WTC11 (cell line): ENCODE measurements at places on chromosomes 2 and 18.

GRCh38 chr2:76008001-76008702, 297.4 kb upstream of the GCFC2 start:
- peak; percentile 13 for DNase-seq

DNA sequence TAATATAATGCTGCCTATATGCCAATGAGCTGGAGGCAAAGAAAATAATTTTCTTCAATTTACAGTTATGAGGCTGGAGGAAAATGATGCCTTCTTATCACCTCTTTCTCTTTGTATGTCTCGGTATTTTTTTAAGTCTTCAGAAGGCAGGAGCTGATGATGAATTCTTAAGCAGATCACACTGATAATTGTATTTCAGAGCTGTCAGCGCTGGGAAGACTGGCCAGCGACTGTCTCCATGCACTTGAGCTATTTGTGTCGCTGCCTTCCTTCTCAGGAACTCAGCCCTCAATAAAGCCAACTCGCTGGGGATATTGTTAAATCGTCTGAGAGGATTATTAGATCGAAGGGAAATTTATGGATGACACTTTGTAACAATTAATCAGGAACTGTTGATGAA, 40.3 kb downstream of the PTGR3 start:
- no peak for DNase-seq

- DNase-seq = peak; percentile 59
Observed at GRCh38 chr2:48755473-48755872, at the start of gene LHCGR. TSS of gene LHCGR (minus strand) at chr2:48755724. CDS start at chr2:48755671, 53 bp downstream.

DNA sequence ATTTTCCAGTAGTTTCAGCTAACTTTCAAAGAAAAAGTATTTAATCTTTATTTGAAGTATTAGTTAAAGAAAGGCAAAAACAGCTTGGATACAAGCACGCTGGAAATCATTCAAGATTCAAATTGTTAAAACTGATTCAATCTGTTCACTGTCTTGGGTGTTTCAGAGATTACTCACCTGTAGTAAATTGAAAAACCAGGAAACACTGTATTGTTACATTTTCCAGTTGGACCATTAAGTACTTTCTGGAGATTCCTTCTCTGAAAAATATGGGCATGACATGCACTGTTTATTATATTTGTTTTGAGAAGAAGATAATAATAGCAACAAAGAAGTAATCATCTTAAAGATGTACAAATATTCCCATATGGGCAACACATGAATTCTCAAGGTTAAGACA, 196.1 kb downstream of the UBE2E3 start:
- no peak for DNase-seq

DNA sequence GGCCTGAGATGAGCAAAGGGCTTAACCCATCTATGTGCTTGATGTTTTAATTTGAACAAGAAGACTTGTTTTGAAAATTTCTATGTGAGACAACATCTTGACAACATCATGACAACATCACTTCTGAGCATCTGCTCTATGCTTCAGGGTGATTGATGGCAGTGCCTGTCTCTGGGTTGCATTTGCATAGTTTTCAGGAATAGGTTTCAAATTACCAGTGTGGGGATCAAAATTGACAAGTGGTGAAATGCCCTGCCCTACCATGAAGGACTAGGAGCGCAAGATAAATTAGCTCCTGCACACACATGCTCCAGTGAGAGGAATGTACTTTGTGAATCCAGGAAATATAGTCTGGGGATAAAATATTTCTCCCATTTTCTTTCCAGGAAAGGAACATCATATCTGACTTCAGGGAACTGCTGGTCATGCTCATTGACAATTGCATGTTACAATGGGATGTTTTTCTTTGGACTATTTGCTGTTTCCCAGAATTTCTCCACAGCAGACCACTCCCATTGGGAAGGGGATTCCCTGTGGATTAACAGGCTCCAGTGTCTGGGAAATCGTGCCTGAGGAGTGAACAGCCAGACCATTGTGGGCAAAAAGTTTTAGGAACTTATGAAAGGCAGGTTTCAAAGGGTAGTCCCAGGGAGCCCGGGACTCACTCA, 45.3 kb upstream of the IL1R2 start:
- DNase-seq = no peak
